ENCODE measurements at places on chromosomes 2 and 18. TPM values are rescaled to one million over a fixed set of nuclear protein-coding genes. Genes with fewer than 3 reads are reported as not detected.

PPIG gene
- total RNA-seq = 53.4 TPM

CGREF1 gene
- total RNA-seq = 1.3 TPM

ACVR1C gene
- 2.2 TPM for total RNA-seq

DNA sequence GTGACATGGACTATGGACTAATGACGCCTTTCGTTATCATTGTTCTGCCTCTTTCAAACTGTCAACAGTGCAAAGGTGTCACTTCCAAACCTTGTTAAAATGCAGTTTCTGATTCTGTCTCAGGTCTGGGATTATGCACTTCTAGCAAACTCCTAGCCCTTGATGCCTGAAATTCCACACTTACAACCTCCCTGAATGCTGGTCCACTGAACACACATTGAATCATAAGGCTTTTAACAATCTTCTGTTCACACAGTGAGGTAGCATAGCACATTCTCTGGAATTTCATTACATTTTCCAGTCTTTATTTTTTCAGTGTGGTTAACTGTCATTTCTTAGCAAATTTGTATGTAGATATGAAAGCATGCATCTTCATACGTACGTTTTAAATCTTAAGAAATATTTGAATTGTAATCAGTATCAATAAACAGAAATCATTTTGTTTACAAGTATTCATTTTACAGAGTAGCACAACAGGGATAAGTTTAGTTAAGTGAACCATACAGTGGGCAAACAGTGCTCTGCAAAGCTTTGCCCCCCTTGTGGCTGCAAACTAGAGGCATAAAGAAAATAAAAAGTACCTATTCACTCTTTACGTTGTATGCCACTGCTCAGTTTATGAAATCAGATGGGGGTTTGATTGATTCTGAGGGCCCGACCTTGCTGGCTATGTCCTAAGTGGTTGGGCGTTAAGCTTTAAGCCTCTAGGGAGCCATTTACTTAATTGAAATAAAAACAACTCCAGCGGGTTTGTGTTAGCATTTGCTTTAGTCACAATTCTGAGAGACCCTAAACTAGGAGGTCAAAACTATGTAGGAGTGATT is 250.8 kb downstream of the LRRTM1 start:
- no peaks in the 10 kb centered on the region for H3K36me3 ChIP-seq
- no peaks in the 10 kb centered on the region for H3K27me3 ChIP-seq
- H3K27ac ChIP-seq = no peak overlapping the region
- no peaks in the 10 kb centered on the region for H3K4me1 ChIP-seq
- no peak overlapping the region for H3K4me3 ChIP-seq

GRCh38 chr2:39532933-39533332 is 95.8 kb upstream of the MAP4K3 start:
- peaks cover 4% of the 10 kb centered on the region for H3K4me1 ChIP-seq
- H3K27me3 ChIP-seq = peaks cover 2% of the 10 kb centered on the region
- no peak overlapping the region for H3K27ac ChIP-seq
- no peaks in the 10 kb centered on the region for H3K36me3 ChIP-seq
- DNase-seq = no peak

DNA sequence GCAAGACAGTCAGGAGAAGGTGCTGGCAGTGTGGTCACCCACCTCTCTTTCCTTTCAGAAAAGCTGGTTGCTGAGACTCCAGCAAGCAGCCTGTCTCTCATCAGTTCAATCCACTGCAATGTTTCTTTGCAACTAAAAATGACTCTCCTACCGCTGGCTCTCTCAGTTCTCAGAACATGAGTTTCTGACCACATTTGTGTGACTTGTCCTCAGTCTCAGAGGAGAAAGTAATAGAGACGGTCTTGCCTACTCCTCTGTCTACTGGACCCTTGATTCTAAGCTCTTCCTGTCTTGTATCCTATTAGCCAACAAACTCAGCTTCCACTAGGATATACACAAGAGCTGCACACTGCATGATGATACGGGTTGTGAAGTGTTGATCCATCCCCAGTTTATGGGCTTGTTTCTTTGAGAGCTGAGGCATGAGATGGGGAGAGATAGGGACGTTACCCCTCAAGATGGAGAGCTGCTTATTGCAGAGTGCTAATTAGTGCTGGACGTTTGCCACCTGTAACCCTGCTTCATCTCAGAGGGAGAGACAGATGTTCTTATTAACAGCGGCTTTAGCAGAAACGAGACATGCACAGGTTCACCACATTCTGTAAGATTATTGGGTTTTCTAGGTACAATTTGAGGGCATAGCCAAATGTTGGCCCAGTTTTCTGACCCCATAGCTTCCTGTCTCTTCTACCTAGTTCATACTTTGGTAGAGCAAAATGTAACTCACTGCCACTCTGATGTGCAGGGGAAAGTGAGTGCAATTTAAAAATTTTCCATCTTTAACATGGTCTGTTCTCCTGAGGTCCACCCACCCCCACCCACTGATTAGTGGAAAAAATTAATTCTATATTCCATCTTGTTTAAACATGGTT is 32.4 kb upstream of the YWHAQ start:
- no peak overlapping the region for H3K4me3 ChIP-seq
- H3K27ac ChIP-seq = peak overlapping the region; percentile 32
- no peaks in the 10 kb centered on the region for H3K27me3 ChIP-seq
- no peak for DNase-seq

DNA sequence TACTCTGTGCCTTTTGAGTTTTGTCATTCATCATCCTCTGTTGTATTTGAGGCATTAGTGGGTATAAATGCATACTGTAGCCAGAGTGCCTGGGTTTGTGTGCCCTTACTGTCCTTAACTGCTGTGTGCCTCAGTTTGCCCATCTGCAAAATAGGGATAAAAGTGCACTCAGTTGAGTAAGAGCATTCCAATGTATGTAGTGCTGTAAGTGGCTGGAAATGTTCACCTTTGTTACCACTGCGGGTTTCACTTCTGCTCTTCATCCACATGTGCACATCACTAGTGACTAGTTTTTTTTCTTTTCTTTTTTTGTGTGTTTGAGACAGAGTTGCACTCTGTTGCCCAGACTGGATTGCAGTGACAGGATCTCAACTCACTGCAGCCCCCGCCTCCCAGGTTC is 39.9 kb downstream of the PLEKHB2 start:
- peak overlapping the region; percentile 36 for H3K27ac ChIP-seq
- peaks cover 6% of the 10 kb centered on the region for H3K4me1 ChIP-seq
- peaks cover 43% of the 10 kb centered on the region for H3K36me3 ChIP-seq
- H3K4me3 ChIP-seq = no peak overlapping the region
- H3K27me3 ChIP-seq = no peaks in the 10 kb centered on the region
- no peak for DNase-seq

- peaks cover 23% of the 10 kb centered on the region for H3K36me3 ChIP-seq
- peak; percentile 95 for DNase-seq
- H3K27me3 ChIP-seq = no peaks in the 10 kb centered on the region
- peaks cover 36% of the 10 kb centered on the region for H3K4me1 ChIP-seq
Observed at GRCh38 chr2:208254871-208255556, at the start of gene IDH1. TSS of gene IDH1 (minus strand) at chr2:208255071. CDS start at chr2:208251551, 3,520 bp downstream.

DNA sequence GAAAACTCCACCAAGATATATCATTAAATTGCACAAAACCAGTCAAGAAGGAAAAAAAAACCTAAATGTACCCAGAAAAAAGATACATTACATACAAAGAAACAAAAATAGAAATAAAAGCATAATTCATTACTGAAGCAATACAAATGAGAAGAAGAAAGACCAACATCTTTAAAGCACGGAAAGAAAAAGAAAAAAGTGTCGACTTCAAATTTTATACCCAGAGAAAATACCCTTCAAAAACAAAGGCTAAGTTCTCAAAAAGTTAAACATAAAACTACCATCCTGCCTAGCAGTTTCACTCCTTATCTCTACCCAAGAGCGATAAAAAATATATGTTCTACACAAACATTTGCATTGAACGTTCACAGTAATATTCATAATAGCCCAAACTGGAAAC is 82.0 kb downstream of the ATAD2B start:
- no peak overlapping the region for H3K27ac ChIP-seq
- H3K36me3 ChIP-seq = peaks cover 32% of the 10 kb centered on the region
- no peak for DNase-seq

DNA sequence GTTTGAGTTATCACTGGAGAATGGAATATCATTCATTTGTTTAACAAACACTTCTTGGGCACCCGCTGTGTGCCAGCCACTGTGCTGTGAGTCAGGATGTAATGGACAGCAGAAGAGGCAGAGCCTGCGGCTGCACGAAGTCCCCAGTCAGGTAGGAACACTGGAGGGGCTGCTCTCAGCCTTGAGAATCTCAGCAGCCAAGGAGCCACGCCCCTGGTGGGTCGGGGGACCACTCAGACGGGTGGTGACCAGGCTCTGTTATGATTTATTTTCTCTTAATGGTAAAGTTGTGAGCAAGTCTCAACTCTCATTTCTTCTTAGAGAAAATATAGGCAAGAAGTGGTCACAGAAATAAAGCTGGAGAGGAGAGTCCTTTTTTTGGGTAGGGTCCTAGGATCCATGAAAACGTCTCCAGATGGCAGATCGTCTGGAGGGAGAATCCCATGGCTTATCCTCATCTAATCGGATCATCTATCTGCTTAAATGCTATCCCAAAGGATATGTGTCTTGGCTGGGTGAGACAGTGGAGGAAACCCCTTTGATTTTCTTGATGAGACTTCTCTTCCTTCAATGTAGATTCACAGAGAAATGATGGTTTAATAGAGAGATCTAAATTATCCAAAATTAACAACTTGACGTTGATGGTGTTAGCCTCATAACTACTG is 129.1 kb upstream of the LGALSL start:
- peaks cover 60% of the 10 kb centered on the region for H3K4me1 ChIP-seq
- H3K27ac ChIP-seq = no peak overlapping the region
- no peak overlapping the region for H3K4me3 ChIP-seq
- peaks cover 6% of the 10 kb centered on the region for H3K36me3 ChIP-seq

DNA sequence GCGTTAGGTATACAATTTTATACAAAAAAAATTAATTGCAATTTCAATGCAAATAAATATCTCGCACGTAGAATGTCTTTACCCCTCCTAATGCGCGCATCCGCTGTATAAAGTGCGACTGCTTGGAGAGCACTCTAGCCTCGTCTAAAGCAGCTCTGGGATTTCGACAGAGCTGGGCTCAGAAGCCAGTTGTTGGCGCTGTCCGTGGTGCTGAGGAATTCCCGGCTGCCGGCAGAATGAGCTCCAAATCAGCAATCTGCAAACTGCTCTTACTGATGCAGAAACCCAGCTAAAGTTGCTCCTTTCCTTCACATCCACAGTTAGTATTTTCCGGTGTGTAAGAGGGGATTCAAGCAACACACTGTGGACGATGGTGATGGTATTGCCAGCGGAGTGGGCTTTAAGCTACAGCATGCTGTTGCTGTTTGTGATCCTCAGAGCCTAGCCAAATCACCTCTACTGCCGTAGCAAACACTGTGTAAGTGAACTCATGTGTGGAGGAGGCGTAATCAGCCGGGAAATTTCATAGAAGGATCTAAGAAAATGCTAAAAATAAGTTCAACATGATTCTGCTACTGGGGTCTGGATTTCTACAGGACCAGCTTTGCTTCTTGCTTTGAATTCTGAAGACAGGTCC is at the start of gene VWC2L:
VWC2L (plus strand) TSS at position 137 of the 637 bp plus-strand sequence. CDS start 3,140 bp downstream, outside the sequence.
- H3K4me1 ChIP-seq = no peaks in the 10 kb centered on the region
- no peak within 1 kb of the TSS for H3K27ac ChIP-seq
- peak; percentile 39 for DNase-seq
- no peaks in the 10 kb centered on the region for H3K36me3 ChIP-seq
- no peak within 1 kb of the TSS for H3K4me3 ChIP-seq
- no peaks in the 10 kb centered on the region for H3K27me3 ChIP-seq

DNA sequence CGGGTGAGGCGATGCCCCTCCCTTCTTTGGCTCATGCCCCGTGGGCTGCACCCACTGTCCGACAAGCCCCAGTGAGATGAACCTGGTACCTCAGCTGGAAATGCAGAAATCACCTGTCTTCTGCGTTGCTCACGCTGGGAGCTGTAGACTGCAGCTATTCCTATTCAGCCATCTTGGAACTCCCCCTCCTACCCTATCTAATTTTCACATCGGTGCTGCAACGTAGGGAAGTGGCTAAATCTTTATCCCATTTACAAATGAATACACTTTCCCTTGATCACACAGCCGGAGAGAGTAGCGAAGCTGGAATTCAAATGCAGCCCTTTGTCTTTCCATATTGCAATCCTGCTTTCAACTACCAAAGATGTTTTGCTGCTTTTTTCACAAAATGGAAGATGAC is 1.4 kb upstream of the TMEM247 start:
- H3K4me1 ChIP-seq = peaks cover 25% of the 10 kb centered on the region
- H3K27ac ChIP-seq = peak overlapping the region; percentile 65
- H3K27me3 ChIP-seq = peaks cover 25% of the 10 kb centered on the region
- H3K36me3 ChIP-seq = peaks cover 9% of the 10 kb centered on the region
- no peak overlapping the region for H3K4me3 ChIP-seq
- DNase-seq = no peak

DNA sequence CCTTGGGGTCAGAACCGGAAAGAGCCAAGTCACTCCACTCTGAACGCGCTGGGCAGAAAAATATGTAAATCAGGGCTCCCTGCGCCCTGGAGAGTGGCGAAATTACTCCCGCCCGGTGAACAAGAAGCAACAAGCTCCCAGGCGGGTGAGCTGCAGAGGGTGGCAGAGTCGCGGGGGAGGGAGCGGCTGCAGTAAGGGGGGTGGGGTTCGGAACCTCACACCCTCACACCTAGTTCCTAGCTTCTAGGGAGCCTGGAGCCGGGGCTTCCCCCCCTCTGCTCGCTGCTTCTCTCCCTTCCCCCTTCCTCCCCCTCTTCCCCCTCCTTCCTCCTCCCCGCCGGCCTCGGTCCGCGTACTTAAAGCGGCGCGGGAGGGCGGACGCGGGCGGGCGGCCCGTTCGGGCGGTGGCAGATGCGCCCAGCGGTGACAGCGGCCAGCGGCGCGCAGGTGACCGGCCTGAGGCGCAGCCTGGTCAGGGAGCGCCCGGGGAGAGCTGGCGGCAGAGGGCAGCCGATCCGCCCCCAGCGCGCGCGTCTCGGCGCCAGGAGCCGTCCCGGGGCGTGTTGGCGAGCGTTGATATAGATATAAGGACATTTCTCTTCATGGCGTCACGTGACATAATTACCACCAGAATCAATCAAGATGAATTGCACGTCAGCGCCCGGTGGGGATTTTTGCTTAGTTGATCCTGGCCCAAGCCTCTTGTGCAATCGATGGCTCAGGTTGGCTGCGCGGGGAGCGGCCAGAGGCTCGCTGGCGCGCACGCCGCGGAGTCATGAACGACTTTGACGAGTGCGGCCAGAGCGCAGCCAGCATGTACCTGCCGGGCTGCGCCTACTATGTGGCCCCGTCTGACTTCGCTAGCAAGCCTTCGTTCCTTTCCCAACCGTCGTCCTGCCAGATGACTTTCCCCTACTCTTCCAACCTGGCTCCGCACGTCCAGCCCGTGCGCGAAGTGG is at the start of gene HOXD11:
HOXD11 (plus strand) TSS at position 700 of the 959 bp plus-strand sequence; CDS start at position 776, 76 bp downstream.
- peaks cover 2% of the 10 kb centered on the region for H3K36me3 ChIP-seq
- peaks cover 6% of the 10 kb centered on the region for H3K4me1 ChIP-seq
- H3K27ac ChIP-seq = peak within 1 kb of the TSS; percentile 76
- no peak for DNase-seq
- H3K27me3 ChIP-seq = peaks cover 84% of the 10 kb centered on the region

- no peak overlapping the region for H3K4me3 ChIP-seq
- peaks cover 13% of the 10 kb centered on the region for H3K4me1 ChIP-seq
- H3K27ac ChIP-seq = no peak overlapping the region
- H3K36me3 ChIP-seq = peaks cover 23% of the 10 kb centered on the region
- H3K27me3 ChIP-seq = no peaks in the 10 kb centered on the region
- no peak for DNase-seq
Observed at GRCh38 chr18:79693561-79694205, 14.1 kb downstream of the CTDP1 start.

- peaks cover 3% of the 10 kb centered on the region for H3K36me3 ChIP-seq
- no peak for DNase-seq
- no peak overlapping the region for H3K4me3 ChIP-seq
Observed at GRCh38 chr2:74007121-74007520, 22.4 kb downstream of the TET3 start.
